ENCODE measurements at places on chromosomes 12 and 14.

DNA sequence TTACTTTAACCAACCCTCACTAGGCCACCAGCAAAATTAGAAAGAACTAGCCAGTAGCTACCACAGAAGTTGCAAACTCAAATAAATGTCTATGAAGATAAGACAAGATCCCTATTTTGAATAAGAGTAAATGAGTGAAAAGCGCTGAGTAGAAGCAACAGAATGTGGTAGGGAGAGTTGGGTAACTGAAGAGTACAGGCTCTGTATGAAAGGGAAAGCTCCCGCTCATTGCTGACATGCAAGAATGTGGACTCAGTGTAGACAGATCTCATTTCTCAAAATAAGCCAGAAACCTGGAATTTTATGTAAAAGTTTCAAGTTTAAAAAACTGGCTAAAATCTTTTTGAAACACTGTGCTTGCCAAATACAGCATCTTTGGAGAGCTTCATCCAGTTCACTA, 63.9 kb downstream of the NAV3 start:
- DNase-seq = peak; percentile 11

DNA sequence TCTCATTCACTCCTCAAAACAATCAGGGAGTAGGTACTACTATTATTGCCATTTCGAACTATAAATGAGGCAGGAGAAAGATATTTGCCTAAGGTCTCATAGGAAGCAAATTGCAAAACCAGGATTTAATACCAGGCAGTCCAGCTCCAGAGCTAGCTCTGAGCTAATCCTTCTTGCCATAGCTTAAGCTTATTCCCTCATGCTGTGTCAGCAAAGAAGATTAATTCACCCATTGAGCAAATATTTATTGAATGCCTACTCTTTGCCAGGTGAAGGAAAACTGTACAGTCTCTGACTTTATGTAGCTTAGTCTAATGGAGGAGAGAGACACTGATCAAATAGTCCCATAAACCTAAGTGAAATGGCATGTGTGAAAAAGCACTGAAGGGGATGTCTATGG, 19.5 kb downstream of the KCNA5 start:
- no peak for DNase-seq

DNA sequence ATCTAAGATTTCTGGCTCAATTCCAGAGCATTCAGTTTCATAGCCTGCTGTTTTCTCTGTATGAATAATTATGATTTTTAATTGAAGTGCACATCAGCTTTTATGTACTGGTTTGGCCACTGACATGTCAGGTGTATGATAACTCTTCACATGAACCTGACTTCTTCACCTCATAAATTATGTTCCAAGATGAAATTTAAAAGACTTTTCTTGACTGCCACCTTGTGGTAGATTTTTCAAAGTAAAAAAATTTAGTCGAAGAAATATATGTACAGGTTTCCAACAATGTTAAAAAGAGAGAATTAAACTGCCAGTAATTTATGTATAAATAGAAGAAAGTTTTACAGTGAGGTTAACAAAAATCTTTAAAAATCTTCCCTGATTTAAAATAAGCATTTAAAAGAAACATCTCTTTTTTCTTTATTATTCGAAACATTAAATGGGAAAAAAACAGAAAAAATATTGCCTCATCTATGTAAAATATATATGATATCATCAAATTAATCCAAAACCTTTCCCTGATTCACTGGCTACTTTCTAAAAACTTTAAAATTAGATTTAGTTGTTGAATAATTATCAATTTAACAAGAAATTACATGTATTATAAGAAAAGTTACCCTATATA, 124.9 kb upstream of the ATXN7L3B start:
- peak; percentile 15 for DNase-seq

DNA sequence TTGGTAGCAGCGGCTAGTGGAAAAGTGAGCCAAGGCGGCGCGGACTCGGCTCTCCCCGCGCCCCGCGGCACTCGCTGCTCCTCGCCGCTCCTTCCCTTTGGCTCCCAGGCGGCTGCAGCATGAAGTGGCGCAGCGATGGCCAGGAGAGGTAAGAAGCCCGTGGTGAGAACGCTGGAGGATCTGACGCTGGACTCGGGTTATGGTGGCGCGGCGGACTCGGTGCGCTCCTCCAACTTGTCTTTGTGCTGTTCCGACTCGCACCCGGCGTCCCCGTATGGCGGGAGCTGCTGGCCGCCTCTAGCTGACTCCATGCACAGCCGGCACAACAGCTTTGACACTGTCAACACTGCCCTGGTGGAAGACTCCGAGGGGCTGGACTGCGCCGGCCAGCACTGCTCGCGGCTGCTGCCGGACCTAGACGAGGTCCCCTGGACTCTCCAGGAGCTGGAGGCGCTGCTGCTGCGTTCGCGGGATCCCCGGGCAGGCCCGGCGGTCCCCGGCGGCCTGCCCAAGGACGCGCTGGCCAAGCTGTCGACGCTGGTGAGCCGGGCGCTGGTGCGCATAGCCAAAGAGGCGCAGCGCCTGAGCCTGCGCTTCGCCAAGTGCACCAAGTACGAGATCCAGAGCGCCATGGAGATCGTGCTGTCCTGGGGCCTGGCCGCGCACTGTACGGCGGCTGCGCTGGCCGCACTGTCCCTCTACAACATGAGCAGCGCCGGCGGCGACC, 225.6 kb upstream of the CRY1 start:
- no peak for DNase-seq

DNA sequence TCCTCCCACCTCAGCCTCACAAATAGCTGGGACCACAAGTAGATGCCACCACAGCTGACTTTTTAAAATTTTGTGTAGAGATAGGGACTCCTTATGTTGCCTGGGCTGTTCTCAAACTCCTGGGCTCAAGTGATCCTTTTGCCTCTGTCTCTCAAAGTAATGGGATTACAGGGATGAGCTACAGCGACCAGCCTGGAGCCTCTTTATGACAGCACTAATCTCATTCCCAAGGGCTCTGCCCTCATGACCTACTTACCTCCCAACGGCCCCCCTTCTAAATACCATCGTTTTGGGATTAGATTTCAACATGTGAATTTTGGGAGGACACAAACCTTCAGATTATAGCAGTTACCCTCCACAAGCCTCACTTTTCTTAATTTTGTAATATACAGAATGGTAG, 150.6 kb upstream of the FUT8 start:
- DNase-seq = no peak

DNA sequence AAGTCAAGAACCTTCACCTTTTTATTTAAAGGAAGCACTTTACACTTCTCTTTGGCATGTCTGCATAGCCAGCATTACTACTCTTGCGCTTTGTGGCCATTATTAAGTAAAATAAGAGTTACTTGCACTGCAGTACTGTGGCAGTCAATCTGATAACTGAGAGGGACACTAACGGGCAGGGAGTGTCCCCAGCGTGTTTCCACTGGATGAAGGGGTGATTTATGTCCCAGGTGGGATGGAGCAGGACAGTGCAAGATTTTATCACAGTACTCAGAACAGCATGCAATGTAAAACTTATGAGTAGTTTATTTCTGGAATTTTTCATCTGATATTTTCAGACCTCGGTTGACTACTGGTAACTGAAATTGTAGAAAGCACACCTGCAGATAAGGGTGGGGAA, 8.1 kb upstream of the M6PR start:
- DNase-seq = no peak

- DNase-seq = no peak
These were observed 334.8 kb upstream of the TMPO start for GRCh38 chr12:98180603-98181002.

DNA sequence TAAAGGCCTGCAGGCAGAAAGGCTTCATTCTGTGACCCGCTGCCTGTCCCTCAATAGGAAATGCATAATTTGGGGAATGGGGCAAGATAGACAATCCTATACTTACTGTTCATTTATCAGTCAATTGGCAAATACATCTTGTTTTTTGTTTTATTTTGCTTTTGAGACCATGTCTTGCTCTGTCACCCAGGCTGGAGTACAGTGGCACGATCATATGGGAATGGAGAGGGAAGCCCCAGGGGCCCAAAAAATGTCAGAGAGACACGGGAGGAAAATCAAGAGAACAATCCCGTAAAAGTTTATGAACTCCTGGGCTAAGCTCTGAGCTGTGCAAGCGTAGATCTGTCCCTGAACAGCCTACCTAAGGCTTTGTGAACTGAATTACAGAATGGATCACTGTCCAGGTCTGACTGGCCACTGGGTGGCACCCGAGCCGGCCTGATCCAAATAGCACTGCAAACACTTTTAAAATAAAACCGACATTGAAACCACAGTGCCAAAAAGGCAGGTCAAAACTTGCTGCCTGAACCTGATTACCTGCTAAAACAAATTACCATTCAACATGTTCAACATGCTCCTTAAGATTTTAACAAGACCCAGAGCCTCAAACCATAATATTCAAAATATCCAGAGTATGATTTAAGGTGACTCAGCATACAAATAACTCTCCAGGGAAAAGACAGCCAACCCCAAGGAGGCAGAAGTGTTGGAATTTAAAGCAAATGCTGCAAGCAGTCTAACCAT, 11.8 kb downstream of the COPS7A start:
- peak; percentile 46 for DNase-seq

- DNase-seq = peak; percentile 36
These were observed 896 bp upstream of the CDKN1B start for GRCh38 chr12:12716151-12716792.

DNA sequence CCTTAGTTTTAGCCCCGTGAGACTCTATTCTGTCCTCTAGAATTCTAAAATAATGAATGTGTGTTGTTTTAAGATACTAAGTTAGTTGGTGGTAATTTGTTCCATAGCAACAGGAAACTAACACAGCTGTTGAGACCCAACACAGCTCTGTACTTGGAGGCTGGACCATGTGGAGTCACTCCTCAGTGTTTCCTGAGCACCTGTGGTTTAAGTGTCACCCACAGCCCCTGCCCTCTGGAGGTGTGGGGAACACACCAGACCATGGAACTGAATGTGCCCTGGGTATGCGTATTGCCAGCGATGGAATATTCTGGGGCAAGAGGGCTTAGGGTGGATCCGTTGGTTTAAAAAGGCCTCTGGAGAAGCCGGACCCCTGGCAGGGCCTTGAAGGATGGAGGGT, 16.6 kb upstream of the GPR68 start:
- DNase-seq = no peak

GRCh38 chr12:108551535-108551934, 9.4 kb downstream of the SART3 start:
- DNase-seq = no peak

GRCh38 chr12:119828300-119828699, 48.8 kb downstream of the CIT start:
- no peak for DNase-seq

DNA sequence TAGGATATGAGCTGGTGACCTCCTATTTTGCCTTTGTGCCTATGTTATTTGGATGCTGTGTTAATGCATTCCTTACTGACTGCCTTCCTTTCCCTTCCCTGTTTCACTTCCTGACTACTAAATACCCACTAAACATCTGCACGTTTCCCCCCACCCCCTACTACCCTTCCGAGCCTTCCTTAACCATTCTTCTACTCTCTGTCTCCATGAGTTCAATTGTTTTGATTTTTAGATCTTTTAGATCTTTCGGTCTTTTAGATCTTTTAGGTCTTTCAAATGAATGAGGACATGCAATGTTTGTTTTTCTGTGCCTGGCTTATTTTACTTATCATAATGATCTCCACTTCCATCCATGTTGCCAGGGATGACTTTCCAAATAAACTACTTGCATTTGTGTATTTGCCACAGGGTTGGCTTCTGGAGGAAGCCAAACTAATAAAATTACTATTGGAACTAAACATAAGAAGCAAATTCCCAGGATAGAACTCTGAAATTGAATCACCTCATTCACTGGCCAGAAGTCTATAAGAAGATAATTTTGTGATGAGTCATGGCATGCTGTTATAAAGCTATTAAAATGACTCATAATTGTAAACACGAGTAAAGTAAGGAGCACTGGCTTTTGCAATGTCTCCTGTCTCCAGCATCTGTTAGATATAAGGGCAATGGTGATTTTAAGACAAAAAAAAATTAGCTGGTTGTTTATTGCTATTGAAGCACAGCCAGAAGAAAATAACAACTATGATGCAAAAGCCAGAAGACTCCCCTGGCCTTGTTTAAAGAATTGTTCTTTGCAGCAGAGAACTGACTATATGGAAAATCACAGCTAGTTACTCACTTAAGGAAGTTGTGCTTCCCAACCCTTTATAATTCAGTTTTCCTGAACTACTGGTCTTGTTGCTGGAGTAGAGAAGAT, 586.3 kb downstream of the LRFN5 start:
- DNase-seq = peak; percentile 93

- peak; percentile 68 for DNase-seq
These were observed 61.6 kb upstream of the DAAM1 start for GRCh38 chr14:59126714-59127436.

DNA sequence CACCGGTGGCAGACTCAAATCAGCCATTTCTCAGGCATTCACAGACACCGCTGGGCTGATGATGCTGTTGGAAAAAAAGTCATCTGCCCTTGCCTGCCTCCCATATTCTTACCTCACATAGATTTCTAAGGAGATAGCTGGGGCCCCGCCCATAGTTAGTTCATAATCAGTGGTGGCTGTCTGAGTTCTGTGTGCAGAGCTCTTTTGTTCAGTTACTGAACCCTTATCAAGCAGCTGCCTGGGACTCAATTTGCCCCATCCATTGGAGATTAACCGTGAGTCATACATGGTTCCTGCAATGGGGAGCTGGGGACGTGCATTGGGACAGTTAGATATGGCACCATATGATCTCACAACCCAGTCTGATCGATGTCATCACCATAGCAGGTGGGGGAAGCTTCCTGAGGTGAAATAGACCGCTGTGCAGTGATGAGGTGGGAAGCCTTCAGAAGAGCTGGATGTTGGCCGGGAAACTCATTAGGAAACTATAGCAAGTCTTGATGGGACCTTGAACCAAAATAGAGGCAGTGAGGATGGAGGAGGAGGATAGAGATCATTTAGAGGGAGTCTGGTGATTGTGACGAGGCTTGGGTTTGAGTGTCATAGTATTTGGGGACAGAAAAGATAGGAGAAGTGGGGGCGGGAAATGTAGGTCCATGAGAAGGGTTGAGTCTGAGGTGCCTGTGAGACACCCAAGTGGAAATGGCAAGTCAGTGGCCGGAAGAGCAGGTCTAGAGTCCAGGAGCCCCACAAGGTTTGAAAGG, 147.8 kb downstream of the GCH1 start:
- DNase-seq = no peak

DNA sequence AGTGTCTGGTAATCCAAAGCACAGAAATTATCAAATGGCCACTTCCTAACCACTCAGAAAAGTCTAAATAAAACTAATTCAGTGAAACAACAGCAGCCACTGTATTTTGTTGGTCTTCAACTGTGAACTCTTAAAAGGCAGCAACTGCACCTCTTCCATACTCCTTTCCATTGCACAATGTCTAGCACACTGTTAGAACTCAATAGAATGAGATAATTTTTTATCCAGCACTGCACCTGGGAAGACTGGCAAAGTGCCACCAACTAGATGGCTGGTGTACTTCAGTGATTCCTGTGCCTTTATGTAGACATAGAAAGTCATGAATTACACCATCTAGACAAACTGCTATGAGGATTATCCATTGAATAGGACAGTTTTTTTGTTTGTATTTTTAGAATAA, 26.2 kb downstream of the LGR5 start:
- DNase-seq = no peak

- no peak for DNase-seq
These were observed 10.5 kb upstream of the CDK2AP1 start for GRCh38 chr12:123282111-123282510.
